Liver (tissue), 10 donors: ENCODE measurements at places on chromosomes 13 and 19. TPM values are rescaled to one million over a fixed set of nuclear protein-coding genes. Genes with fewer than 3 reads are reported as not detected.

DNA sequence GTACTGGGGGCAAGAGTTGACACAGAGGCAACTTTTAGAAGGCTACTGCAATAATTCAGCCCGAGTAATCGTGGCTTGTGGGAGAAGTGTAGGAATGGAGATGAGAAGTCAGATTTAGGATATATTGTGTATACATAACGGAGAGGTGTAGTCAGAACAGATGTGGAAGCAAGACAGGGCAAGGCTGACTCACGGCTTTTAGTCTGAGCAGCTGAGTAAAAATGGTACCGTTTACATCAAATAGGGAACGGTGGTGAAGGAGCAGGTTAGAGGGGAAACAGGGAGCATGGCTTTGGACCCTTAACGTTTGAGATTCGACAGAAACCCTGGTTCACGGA is 796 bp upstream of the LSM14A start:
- H3K4me3 ChIP-seq = peak overlapping the region; percentile 94
- peaks cover 31% of the 10 kb centered on the region for H3K4me1 ChIP-seq
- no peak for DNase-seq

DNA sequence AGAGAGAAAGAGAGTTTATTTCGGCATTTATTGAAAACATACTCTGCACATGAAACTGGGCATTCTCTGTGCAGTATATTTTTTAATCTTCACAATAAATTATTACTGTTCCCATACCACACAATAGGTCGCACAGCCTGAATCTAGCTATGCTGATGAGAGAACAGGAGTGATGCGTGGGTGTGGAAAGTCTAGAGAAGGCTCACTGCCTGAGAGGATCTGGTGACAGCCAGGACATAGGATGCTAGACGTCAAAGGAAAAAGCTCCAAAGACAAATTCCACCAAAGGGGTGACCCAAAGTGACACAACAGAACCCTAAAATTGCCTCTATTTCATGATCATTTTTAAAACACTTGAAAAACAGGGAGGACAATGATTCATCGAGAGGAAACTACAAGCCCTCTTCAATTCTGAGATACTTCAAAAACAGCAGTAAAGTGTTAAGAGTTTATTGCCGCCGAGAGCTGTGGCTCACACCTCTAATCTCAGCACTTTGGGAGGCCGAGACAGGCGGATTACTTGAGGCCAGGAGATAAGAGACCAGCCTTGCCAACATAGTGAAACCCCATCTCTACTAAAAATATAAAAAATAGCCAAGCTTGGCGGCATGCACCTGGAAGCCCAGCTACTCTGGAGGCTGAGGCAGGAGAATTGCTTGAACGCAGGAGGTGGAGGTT is 189.6 kb upstream of the NBEA start:
- DNase-seq = no peak
- H3K27me3 ChIP-seq = no peaks in the 10 kb centered on the region
- no peaks in the 10 kb centered on the region for H3K36me3 ChIP-seq
- H3K4me3 ChIP-seq = no peak overlapping the region

DNA sequence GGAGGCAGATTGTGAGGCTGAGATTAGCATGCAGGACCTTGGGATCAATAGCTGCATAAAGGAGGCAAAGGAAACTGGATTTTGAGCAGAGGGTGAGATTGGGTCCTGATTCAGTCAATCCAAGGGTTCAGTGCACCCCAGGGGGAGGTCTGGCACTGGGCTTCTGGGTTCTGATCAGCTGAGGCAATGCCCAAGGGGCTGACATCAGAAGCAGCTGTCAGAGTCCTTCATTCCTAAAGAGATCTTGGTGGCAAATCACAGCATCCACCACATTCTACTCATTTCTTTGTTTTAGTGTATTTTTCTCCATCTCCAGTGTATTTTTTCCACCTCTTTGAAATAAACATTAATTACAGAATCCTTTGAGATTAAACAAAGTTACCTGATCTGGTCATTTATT is 5.4 kb upstream of the LYPD5 start:
- no peaks in the 10 kb centered on the region for H3K27me3 ChIP-seq
- H3K4me3 ChIP-seq = no peak overlapping the region
- H3K4me1 ChIP-seq = no peaks in the 10 kb centered on the region
- DNase-seq = no peak

- no peak overlapping the region for H3K4me3 ChIP-seq
- DNase-seq = no peak
- no peak overlapping the region for H3K27ac ChIP-seq
- H3K27me3 ChIP-seq = no peaks in the 10 kb centered on the region
- H3K36me3 ChIP-seq = no peaks in the 10 kb centered on the region
- no peaks in the 10 kb centered on the region for H3K4me1 ChIP-seq
These were observed 155.5 kb upstream of the STARD13 start for GRCh38 chr13:33441015-33441414.

The DPP9 gene
- total RNA-seq = 27.3 TPM
